ENCODE measurements at places on chromosomes 3 and 15.

DNA sequence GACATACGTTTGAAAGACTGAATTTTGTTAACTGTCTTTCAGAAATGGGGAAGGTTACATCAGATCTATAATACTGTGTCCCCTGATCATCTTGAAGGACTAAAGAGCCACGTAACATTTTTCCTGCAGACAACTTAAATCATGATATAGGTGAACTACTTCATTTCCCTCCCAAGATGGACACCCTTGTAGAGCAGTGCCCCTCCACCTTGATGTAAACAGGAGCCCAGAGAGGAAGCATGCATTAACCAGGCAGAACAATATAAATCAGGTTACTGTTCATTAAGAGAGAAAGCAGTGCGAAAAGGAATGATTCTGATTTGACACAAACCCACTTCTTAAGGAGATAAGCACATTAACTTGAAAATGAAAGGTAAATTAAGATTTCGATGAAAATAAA lies 36.1 kb downstream of the USP3 start:
- DNase-seq: no peak

DNA sequence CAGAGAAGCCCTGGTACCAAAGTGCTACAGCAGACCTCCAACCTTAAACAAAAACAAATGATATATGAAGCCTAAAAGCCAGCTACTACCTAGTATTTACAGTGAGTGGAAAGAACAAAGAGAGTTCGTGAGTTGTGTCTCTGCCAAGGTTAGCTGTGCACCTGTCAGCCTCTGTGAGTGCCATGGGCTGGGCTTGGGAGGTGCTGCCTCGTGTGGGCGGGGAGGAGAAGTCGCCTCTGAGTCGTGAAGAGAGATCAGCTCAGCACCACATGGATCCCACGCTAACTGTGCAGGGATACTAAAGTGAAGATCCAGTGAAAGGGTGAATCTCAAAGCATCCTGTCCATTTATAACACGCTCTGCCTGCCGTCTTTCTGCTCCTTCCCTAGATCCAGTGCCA lies 101.9 kb downstream of the CHDH start:
- DNase-seq: no peak

GRCh38 chr3:135034891-135035440 lies 239.9 kb downstream of the EPHB1 start:
- no peak for DNase-seq

DNA sequence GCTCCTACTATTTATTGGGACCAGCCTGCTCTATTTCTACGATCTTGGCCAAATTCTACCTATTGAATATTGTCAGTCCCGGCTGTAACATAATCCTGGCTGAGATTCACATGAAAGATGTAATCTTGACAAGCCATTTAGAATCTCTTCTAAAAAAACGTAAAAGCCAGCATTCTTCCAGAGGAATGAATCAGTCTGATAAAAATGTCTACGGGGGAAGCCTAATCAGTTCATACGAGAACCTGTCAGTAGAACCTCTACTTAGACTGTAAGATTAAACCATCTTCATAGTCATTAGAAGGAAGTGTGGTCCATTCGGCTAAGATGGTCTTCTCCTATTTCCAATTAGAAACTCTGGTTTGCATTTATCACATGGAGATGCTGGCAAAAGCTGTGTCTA lies 147.2 kb upstream of the WNT5A start:
- no peak for DNase-seq

DNA sequence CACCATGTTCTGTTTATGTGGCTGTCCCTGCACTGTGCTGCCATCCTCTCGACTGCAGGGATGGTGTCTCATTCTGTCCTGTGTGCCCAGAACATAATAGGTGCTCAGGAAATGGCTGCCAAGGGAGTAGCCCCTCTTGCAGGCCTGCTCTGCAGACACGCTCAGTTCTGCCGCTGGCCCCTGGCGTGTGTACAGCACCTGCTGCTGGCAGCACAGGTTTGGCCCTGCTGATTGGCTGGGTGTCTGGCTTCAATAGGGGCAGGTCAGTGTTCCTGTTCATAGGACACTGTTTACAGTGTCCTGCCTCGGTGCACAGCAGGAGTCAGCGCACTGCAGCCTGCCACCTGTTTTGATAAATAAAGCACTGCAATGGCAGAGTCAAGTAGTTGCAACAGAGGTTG lies 146.9 kb downstream of the DNAJB8 start:
- DNase-seq: no peak

DNA sequence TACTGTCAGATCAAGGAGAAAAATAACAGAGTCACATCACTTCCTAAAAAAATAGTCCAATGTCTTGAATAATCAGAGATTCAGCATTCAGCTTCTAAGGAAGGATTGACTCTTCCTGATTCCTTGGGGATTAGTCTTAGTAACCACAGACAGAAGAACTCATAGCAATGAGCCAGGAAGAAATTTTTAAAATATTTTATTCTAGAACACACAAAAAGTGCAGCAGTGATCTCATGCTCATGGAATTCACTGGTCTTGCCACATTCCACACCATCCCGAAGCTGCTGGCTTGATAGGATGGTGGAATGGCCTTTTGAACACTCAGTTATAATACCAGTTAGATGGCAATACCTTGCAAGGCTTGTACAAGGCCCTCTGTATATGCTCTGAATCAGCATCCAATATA lies 43.0 kb upstream of the ABI3BP start:
- no peak for DNase-seq

DNA sequence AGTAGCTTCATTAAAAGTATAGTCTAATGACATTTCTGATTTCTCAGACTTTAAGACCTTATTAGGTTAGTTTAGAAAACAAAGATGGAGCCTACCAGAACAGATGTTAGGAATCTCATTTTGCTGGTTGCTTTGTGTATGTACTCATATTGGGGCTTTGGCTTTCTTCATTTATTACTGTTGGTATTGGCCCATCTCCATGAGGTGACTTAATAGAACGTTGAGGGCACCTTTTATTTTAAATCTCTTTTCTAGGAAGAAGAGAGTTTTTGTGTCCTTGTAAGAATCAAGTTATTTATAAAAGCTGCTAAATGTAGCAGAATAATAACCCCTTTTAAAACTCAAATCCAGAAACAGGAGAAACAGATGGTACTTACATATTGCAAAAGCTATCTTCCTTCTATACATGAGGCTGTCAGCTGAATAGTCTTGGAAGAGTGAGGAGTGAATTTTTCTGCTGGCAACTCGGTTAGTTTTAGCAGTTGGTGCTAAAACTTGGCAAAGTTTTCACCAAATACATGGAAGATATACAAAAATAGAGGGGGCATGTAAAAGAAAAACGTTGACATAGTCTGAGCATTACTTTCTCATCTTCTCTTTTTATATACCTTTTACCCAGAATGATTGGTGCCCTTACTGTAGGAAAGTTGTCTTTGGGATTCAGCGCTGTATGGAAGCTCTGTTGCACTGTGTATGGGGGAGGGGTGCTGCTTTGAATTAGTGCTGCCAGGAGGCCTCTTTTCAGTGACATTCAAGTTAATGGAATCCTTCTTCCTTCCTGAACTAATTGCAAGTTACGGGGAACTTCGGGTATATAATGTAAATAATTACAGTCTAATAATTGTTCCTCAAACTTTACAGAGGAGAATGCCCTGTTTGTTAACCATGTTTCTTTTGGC lies 35.8 kb downstream of the CTNNB1 start:
- no peak for DNase-seq

- no peak for DNase-seq
Observed at GRCh38 chr3:150225986-150226385, 182.1 kb upstream of the TSC22D2 start.

GRCh38 chr3:134134240-134134639 lies 104.5 kb upstream of the SLCO2A1 start:
- no peak for DNase-seq

DNA sequence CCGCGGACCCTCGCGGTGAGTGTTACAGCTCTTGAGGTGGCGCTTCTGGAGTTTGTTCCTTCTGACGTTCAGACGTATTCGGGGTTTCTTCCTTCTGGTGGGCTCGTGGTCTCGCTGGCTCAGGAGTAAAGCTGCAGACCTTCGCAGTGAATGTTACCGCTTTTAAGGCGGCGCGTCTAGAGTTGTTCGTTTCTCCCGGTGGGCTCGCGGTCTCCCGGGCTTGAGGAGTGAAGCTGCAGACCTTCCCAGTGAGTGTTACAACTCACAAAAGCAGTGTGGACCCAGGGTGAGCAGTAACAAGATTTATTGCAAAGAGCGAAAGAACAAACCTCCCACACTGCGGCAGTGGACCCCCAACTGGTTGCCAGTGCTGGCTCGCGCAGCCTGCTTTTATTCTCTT lies 177.1 kb downstream of the UACA start:
- DNase-seq: no peak

- no peak for DNase-seq
Observed at GRCh38 chr15:98375513-98376340, 272.6 kb upstream of the IGF1R start.

GRCh38 chr3:197368821-197369220 lies 70.4 kb upstream of the DLG1 start:
- DNase-seq: no peak

DNA sequence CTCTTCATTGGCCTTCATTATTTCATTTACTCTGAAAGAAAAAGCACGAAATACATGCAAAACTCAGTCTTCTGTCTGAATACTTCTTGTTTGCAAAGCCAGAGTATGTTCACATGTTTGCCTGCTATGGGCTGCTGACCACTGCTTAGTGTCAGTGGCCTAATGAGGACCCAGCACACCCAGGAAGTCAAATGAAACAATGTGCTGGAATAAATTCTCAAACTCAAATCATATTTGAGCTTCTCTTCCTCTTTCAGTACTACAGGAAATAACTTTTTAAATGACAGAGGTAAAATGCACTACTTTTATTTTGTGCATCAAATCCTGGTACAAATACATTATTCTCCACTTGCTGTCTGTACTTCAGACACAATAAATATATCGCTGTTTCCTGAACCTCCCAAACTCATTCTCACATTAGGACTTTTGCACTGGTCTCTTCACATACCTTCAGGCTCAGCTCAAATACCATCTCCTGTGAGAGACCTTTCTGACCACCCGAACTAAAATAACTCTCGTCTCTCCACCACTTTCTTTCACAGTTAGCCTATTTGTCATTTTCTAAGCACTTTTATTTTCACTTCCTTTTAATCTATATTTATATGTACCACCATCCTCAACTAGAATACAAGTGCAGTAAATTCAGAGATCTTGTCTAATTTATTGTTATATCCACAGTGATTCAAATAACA lies 176.8 kb downstream of the TUSC7 start:
- DNase-seq: no peak

GRCh38 chr3:138625707-138626365 lies 17.3 kb downstream of the FAIM start:
- peak; percentile 45 for DNase-seq

GRCh38 chr3:79368403-79368802 lies 399.4 kb downstream of the ROBO1 start:
- no peak for DNase-seq

Data from putamen (tissue), 1 donor.